ENCODE measurements at places on chromosomes 6 and 20. TPM values are rescaled to one million over a fixed set of nuclear protein-coding genes. Genes with fewer than 3 reads are reported as not detected.

The C20orf173 gene
- total RNA-seq: not detected

The PREP gene
- 27.0 TPM for total RNA-seq

The GPR63 gene
- total RNA-seq: 0.11 TPM

The PDE7B gene
- 0.49 TPM for total RNA-seq

The FAM209B gene
- total RNA-seq: 4.4 TPM

The WTAP gene
- 159 TPM for total RNA-seq

The MICB gene
- total RNA-seq: 12.3 TPM

The CCND3 gene
- total RNA-seq: 282 TPM

The BFSP1 gene
- not detected for total RNA-seq

The LY6G5B gene
- 44.1 TPM for total RNA-seq

- no peak for DNase-seq
These were observed 113.2 kb upstream of the BEND6 start for GRCh38 chr6:56841751-56842150.

- no peak for DNase-seq
These were observed 64.5 kb upstream of the BACH2 start for GRCh38 chr6:90361174-90361573.

DNA sequence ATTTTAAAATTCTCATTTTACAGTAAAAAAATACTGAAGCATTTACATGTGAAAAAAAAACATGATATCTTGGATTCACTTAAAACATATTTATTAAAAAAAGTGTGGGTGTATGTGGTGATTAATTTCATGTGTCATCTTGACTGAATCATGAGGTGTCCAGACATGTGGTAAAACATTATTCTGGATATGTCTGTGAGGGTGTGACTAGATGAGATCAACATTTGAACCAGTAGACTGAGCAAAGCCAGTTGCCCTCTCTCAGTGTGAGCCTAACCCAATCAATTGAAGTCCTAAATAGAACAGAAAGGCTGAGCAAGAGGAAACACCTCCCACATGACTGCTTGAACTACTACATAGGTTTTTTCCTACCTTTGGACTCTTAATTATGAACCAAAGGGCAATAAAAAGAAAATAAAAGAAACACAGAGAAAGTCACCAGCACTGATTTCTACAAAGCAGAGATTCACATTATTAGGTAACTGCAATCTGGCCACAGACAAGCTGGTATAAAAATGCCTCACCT is 90.5 kb upstream of the VGLL2 start:
- DNase-seq: no peak

DNA sequence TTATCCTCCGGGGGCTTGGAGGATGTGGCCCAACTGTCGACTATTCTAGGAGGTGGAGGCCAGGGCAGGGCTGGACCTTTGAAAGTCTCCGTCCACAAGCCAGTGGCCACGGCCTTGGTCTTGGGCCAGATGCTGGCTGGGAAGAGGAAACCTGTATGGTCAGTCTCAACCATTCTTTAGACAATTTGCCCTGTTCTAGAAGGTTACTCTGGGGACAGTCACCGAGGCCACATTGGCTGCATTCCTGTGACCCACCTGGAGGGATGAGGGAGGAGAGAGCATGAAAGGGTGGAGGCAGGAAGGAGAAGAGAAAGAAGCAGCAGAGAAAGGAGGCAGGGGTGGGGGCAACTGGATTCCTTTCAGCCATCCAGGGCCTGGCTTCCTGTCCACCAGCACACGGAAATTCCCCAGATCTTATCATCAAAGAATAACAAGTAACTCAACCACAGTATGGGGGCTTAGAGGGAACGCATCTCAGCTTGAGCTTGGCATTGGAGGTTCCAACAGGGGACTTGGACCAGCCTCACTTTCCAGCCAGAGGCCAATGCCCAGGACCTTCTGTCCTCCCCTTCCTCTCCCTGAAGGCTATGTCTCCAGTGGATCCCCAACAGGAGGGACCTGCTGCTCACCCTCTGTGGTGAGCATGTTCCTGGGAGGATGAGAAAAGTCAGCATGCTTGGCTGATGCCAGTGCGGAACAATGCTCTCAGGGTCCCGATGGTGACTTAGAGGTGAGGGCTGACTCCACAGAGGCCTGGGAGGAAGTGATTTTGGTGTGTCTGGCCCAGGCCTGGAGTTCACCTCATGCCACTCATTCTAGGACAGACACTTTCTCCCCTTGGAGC is 30.4 kb downstream of the TGM2 start:
- DNase-seq: no peak

DNA sequence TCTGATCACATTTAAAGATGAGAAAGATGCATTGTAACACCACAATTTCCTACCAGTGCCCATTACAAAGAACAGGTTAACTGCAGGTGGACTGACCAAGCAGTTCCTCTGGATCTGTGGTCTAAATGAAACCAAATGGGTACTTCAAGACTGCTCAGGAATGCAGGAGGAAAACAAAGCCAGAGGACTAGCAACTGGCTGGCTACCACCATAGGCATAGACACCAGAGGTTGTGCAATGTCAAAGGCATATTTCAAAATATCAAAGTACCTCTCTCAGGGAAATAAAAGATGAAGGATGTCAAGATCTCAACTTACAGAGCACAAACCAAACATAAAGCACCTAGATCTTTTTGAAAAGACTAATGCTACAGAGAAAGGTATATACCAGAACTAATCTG is 65.5 kb downstream of the GMDS start:
- no peak for DNase-seq

DNA sequence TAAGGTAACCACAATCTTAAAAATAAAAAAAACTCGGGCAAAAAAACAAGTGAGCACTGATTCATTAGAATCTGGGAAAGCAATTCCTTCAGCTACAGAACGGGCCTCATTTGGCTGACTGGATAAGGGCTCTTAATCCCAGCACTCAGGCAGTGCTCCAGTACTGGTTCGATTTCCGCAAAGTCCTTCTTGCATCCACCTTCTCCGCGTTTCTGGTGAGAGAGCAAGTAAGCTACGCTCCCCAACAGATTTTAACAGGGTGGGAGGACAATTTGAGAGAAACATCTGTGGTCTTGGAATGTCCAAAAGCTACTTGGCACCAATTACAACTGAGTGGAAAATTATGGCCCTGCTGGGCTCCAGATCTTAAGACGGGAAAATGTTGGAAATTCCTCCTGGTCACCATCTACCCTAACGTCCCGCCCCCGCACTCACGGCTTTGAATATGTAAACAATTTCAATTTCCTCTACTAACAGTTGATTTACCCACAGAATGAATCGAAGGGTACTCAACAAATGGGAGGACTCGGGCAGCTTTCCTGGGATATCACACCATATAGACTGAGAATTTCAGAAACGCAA is 18.1 kb upstream of the ZSCAN9 start:
- DNase-seq: no peak

DNA sequence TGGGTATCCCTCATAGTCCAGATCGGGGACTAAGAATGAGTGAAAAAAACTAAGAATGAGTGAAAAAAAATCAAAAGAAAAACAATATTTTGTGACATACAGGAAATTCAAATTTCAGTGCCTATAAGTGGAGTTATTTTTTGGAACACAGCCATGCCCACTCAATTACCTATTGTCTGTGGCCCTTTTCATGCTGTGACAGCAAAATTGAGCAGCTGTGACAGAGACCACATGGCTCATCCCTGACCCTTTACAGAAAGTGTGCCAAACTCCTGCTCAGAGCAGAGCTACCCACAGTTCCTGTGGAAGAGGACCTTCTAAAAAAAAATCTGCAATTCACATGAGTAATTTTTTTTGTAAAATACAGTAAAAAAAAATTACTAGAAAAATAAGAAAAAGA is 1.4 kb downstream of the NCR2 start:
- DNase-seq: no peak

- DNase-seq: no peak
These were observed 94.6 kb downstream of the SNAP25 start for GRCh38 chr20:10313215-10313614.

GRCh38 chr6:33204415-33205190 is at the start of gene HSD17B8:
Gene HSD17B8 (plus strand): TSS chr6:33204655. CDS start chr6:33204669, 14 bp downstream.
- DNase-seq: peak; percentile 83

GRCh38 chr6:27768556-27768955 is 143.6 kb downstream of the OR2B2 start:
- DNase-seq: no peak

DNA sequence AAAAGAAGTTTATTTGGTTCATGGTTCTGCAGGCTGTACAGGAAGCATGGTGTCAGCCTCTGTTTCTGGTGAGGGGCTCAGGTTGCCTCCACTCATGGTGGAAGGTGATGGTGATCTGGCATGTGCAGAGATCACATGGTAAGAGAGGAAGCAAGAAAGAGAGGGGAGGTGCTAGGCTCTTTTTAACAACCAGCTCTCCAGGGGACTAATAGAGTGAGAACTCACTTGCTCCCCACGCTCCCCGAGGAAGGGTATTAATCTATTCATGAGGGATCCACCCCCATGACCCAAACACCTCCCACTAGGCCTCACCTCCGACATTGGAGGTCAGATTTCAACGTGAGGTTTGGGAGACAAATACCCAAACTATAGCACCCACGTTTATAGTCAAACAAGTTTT is 4.0 kb upstream of the GJB7 start:
- no peak for DNase-seq

DNA sequence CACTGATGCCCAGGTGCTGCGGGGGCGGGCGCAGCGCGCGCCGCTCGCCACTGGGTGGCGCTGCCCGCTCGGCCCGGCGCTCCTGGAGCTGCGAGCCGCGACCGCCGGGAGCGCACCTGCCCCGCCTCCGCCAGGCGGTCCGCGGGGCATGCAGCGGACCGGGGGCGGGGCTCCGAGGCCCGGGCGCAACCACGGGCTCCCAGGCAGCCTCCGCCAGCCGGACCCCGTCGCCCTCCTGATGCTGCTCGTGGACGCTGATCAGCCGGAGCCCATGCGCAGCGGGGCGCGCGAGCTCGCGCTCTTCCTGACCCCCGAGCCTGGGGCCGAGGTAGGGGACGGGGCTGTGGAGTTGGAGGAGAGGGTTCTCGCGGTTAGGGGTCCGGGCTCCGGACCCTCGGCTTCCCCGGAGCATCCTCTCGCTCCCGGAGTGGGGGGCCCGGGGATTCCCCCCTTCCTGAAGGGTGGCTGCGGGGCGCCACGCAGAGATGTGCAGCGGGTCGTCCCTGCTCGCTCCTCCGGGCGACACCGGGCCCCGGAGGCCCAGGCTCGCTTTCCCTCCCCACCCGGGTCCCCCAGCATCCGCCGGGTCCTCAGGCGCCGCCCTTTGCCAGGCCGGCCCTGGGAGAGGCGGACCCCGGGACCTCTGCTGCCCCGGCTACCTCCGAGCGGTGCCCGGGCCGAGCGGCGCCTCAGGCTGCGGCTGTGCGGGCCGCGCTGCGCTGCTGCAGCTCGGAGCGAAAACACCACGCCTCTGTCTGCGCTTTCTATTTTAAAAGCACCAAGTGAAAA is at the start of gene BCAS4:
BCAS4 (plus strand) TSS at position 216 of the 789 bp plus-strand sequence; CDS start at position 239, 23 bp downstream.
- peak; percentile 89 for DNase-seq

GRCh38 chr6:113763311-113763766 is 93.8 kb upstream of the MARCKS start:
- DNase-seq: no peak

GRCh38 chr6:166156942-166157341 is 10.7 kb downstream of the TBXT start:
- DNase-seq: no peak

- no peak for DNase-seq
These were observed 3.5 kb downstream of the CTNNBL1 start for GRCh38 chr20:37697314-37697713.

GRCh38 chr6:36095497-36096391 is 34.6 kb upstream of the MAPK13 start:
- no peak for DNase-seq

GRCh38 chr20:37989601-37990295 is 43.5 kb downstream of the TTI1 start:
- DNase-seq: no peak

- no peak for DNase-seq
These were observed 1.2 kb downstream of the TPD52L1 start for GRCh38 chr6:125154761-125155135.

GRCh38 chr6:98433325-98434056 is 400.9 kb upstream of the POU3F2 start:
- DNase-seq: no peak

DNA sequence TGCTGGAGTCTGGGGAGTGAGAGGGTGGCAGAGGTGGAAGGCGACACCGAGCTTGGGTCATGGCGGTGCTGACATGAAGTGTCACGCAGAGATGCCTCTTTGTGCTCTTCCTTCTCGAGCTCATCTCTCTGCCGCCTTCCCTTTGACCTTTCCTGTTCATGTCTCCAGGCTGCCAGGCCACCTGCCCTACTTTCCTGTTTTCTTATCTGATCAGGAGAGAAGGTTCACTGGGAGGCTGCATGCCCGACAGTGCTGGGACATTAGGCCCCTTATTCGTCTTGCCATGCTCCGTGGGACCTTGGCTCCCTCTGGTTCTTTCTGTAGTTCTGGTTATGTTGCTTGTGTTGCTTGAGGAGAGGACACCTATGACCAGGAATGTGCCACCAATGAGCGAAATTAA is 33.2 kb downstream of the CST8 start:
- DNase-seq: no peak

DNA sequence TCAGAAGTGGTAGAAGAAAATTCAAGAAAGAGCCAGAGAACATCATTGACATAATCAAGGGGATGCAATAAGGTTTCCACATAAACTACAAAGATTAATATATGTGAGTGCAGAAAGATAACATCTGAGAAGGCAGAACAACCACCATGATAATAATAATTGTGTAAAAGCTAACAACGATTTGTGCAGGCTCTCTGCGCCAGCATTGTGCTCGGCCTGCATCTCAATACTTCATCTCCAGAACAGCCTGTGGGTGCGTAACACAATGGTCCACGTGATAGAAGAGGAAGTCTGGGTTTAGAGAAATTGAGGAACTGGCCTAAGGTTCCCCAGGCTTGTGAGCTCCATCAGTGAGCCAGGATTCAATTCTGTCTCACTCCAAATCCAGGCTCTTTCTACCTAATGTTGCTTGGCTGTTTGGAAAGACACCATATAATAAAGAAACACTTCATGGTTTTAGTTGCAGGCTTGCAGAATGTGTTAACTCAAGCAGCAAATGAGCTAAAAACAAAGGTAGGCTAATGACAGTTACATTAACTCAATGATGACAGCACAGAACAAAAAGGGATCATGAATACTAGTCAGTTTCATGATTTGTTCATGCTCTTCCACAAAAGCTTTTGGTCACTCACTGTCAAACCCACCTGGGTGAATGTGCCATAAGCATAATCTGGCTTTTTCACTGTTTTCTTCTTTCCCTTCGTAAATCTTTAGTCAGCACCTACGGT is 71.2 kb downstream of the LY86 start:
- DNase-seq: no peak

DNA sequence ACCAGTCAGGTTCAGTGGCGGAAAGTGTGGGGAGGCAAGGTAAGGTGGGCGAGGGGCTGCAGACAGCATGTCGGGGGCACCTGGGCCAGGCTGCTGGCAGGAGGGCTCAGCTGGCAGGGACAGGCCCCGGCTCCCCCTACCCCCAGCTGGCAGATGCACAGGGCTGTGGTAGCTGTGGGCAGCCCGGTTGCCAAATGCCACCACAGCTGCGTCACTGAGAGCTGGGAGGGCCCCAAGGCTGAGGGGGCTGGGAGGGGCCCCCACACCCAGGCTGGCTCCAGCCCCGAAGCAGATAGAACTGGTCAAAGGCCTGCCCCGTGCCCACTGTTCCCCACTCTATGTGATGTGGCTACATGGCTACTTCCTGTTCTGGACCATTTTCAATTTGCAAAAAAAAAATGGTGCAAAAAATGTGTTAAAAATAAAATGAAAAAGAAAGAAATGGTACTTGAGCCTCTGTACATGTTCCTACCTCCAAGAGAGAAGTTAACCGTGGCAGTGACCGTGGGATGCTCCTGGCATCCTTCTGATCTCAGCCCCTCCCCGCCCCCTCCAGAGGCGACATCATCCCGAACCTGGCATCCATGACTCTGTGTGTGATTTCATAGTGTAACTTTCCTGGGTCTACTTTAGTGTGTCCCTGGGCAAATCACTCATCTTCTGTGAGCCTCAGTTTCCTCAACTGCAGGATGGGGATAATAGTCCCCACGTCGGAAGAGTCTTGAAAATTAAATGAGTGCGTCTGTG is 64.4 kb downstream of the UBE2V1 start:
- DNase-seq: peak; percentile 61
